ENCODE measurements at places on chromosomes 1 and 21.

DNA sequence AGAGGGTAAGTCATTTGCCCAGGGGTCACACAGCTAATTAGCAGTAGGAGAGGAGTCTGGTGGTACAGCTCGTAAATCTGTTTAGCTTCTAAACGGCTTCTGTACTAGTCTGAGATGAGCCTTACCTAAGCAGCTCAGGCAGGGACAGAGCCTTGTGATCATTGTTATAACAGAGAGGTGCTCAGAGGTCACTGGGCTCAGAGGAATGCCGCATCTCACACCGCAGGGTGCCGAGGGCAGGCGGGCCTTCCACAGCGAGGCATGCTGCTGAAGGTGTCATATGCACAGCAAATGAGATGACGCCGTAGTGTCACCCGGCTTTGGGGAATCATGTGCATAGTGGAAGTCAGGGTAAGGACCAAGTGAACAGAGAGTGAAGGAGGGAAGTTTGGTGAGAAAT lies 305.2 kb upstream of the FMN2 start:
- DNase-seq, result no peak

DNA sequence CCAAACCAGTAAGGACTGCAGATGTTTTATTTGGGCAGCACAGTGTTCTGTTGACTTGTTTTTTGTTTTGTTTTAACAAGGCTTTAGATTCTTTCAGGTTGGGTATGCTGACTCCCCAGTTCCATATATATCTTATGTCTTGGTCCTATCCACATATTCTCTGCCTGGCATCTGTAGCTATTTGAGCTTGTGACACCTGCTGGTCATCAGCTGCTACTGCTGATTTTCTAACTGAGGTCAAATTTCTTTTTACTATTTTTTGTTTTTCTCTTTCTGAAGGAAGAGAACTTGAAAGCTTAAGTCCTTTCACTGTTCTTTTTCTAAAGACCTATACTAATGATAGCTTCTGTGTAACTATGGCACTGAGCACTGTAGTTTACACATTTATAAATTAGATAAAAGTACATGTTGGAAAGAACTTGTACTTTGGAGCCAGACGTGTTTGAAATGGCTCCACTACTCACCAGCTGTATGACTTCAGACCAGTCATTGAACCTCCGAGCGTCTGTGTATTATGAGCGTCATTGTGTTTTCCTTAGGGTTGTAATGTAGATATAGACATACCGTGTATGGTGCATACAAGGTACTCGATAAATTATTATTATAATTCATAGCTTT lies 109.4 kb downstream of the NRDC start:
- no peak for DNase-seq

- no peak for DNase-seq
These were observed 20.4 kb upstream of the UBXN10 start for GRCh38 chr1:20165522-20165951.

DNA sequence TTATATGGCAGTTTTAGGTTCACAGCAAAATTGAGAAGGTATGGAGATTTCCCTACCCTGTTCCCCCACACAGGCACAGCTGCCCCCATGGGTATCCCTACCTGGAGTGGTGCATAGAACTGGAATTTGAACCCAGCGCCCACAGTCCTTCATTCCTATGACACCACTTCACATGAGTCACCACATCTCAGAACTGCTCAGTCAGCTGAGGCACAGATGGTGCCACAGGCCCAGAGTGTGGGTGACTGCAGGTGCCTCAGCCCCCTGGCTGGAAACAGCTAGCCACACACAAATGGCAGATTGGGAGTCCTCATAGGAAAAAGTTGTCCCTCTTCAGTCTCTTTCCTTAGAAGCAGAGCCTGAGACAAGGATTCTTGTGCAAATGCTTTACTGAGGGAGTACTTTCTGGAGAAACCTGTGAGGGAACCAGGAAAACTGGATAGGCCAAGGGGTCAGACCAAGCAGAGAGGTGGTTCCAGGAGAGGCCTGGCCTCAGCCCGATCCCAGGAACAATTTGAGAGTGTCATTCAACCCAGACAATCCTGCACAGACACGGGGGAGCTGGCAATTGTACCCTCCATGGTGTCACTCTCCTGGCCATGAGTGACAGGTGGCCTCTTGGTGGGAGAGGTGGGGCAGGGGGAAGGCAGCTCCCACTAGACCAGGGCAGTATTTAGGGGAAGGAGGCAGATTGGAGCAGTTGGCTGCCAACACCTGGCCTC lies 6.9 kb downstream of the PLA2G2D start:
- no peak for DNase-seq

GRCh38 chr1:212488436-212489283 lies 55.9 kb downstream of the NENF start:
- no peak for DNase-seq
